ENCODE measurements at places on chromosomes 4 and X.

DNA sequence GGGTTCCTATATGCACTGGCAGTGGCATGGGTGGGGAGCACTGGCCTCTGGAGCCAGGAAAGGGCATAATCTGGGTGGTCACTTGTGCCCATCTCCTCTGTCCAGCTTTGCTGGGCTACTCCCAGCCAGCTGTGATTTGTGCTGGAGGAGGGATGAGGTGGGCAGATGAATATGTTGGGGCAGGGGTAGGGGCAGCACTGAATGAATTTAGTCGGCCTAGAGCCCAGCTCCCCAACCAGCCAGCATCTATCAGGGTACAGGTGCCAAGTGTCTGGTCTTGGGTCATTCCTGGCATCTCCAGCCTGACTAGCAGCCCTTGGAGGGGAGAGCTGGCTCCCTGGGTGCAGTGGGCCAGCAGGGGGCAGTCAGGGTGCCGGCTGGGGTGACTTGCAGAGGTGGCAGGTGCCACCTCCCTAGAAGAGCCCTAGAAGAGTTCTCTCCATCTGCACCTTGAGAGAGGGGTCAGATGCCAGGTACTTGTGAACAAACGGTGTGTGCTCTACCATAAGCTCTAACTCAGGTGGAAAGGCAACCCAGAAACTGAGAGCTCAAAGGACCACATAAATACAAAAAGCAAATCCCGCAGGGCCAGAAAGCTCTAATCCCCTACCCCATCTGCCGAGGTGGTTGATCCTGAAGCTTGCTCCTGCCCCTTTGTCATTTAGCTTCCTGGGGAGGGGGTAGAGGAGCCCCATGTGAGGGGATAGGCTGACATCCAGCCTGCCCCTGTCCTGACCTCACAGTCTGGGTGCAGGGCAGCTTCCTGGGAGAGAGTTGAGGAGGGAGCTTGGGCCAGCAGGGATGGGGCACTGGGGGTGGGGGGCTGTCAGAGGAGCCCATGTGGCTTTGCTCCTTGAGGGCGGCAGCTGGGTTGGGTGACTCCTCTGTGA lies 2.2 kb downstream of the SORCS2 start:
- DNase-seq = no peak

DNA sequence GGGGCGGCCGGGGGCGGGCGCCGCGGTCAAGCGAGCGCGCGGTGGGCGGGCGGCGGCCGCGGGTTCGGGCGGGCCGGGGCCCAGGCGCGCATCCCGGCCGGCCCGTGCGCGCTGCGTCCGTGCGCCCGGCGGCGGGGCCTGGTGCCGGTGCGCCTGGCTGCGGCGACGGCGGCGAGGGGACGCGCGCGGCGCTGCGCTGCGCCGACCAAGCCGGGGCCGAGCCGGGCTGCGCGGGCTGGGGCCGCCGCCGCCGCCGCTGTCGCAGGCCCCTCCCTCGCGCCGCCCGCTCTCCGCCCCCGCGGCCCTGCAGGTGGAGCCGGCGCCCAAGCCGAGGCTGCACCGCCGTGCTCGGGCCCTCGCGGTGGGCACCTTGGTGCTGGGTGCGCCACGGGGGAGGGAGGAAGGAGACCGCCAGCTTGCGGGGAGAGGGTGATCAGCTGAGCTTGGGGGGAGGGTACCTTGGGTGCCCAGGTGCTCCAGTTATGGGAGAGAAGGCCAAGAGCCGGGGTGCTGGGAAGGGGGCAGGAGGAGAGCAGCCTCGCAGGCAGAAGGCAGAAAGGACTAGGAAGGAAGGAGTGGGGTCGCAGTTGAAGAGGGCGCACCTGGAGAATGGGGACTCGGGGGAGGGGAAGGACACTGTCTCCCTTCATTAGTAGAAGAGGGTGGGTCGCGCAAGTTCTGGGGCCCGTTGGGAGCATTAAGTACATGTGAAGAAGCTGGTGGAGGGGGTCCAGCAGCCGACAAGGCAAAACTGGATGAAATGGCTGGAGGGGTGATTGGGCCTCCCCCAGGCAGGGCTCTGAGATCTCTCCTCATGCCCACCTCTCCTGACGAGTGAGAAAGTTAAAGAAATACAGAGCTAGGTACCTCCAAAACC lies at the start of gene PPP2R2C:
Gene PPP2R2C (minus strand): TSS at position 228 of the 877 bp plus-strand sequence. CDS start 385 bp downstream, outside the sequence.
- no peak for DNase-seq

- no peak for DNase-seq
These were observed 41.9 kb upstream of the TADA2B start for GRCh38 chr4:7001271-7001670.

DNA sequence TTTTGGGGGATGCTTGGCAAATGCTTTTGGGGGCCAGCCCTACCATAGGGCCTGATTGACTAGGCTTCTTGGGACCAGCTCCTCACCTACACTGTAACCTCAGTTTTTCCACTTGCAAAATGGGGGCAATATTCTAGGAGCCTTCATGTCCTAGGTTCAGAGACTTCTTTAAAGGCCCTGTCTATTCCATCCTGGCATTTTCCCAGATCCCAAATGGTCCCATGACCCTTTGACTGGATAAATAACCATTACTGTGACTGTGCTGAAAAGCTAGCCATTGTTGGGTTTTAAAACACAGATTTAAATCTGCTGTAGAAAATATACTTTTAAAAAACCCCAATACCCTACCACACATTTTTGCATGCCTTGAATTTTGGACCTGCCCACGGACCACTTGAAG lies 149.8 kb downstream of the EFNB1 start:
- no peak for DNase-seq

GRCh38 chr4:183181081-183181480 lies 82.0 kb downstream of the WWC2 start:
- no peak for DNase-seq

- DNase-seq = no peak
These were observed 200.0 kb upstream of the PSAPL1 start for GRCh38 chr4:7634661-7635251.

DNA sequence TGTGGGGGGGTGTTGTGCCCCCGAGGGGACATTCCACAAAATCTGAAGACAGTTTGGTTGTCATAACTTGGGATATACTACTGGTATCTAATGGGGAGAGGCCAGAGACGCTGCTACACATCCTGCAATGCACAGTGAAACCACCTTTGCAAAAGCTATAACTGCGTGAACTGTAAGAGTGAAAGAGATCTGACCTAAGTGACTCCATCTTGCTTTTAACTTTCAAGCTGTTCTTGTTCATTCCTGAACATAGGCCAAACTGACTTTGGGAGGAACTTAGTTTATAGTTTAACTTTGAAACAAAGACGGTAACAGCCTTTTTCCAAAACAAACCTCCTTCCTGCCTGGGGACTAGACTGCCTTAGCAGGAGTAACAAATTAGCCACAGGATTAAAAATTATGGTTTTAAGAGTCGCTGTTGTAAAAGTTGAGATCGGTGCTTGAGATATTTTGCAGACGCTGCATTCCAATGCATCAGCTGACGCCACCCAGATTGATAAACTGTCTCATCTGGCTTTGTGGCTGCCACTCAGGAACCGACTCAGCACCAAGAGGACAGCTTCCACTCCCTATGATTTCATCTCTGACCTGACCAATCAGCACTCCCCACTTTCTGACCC lies 70.9 kb downstream of the ATXN3L start:
- DNase-seq = no peak

- no peak for DNase-seq
These were observed 188.0 kb downstream of the STIM2 start for GRCh38 chr4:27048429-27049238.

DNA sequence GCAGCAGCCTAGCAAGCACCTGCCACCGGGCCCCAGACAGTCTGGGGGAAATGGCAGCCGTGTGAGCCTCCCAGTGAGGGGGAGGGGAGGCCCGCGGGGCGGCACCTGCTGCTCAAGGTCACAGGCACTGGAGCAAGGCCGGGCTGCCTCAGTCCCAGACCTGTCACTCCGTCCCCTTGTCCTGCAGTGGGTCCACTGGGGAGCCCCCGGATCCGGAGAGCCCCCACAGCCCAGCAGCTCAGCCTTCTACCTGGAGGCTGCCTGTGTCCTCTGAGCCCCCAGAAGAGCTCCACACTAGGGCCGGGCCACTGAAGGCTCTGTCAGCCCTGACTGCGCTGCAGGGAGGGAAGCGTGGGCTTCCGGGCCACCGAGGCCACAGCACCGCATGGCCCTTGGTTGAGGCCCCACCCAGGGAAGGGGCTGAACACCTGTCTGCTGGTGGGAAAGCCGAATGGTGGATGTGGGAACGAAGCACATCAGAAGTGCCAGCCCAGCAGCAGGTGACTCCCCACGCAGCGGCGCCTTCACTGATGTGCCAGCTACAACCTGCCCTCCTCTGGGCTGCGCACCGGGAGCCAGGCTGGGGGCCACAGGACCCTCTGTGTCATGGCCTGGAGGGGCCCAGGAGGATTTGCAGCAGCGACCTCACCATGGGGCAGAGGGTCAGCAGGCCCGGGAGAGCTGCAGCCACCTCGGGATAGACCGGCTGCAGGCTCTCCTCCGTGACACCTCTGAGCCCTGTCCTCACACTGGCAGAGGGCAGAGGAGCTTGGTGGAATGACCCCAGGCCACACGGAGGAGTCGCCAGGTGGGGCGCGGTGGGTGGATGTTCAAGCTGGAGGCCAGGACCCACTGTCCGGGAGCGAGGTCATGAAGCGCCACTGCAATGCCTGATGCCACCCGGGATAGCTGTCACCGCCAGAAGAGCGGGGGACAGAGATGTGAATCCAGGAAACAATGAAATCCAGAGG lies 35.0 kb upstream of the MXD4 start:
- DNase-seq = no peak

- no peak for DNase-seq
These were observed 276.9 kb downstream of the PTTG2 start for GRCh38 chr4:38237139-38237538.

- DNase-seq = no peak
These were observed 152.9 kb downstream of the STPG2 start for GRCh38 chr4:97990409-97990808.

DNA sequence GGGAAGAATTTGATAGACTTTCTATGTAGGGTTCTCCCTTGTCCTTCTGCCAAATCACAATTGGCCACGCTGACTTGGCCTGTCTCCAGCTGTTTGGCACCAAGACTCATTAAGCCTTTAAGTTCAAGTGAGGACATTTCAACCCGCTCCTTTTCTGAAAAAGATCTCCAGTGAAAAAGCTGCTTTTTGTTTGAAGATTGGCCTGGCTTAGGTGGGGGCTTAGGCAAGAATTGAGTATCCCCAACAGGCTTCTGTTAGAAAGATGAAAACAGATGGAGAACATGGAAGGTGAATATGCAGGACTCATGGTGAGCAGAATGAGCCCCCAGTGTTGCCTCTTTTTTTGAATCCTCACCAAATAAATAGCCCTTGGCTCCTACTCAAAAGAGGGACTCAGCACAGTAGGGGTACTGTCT lies 28.5 kb upstream of the LIMCH1 start:
- no peak for DNase-seq

GRCh38 chr4:2583517-2583916 lies 47.1 kb downstream of the FAM193A start:
- no peak for DNase-seq

GRCh38 chr4:48706736-48707135 lies 73.3 kb downstream of the FRYL start:
- DNase-seq = no peak

- no peak for DNase-seq
These were observed 36.6 kb downstream of the TMEM156 start for GRCh38 chr4:38995660-38996005.

DNA sequence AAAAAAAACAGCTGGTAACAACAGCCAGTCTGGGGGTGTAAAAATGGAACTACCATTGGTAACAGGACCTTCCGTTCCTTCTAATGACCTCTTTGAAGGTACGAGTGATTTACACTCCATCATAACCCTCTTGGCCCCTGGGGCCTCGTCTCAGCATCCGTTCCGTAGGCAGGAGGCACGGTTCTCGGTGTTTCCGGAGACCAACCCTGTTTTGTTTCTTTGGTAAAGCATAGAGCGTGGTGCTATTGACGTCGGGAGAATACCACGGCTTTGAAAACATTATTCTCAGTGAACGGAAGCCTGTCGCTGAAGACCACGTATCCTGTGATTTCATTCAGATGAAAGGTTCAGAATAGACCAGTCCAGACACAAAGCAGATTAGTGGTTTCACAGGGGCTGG lies 198.9 kb downstream of the ASMT start:
- no peak for DNase-seq

GRCh38 chrX:47232803-47233332 lies at the start of gene USP11:
Gene USP11, plus strand, starts transcription at chrX:47233009. Its CDS starts 35 bp downstream, at chrX:47233044.
- DNase-seq = peak; percentile 24

- no peak for DNase-seq
These were observed 177.6 kb upstream of the GLRA2 start for GRCh38 chrX:14351611-14352303.

GRCh38 chrX:69618803-69619202 lies 2.9 kb downstream of the EDA start:
- no peak for DNase-seq

DNA sequence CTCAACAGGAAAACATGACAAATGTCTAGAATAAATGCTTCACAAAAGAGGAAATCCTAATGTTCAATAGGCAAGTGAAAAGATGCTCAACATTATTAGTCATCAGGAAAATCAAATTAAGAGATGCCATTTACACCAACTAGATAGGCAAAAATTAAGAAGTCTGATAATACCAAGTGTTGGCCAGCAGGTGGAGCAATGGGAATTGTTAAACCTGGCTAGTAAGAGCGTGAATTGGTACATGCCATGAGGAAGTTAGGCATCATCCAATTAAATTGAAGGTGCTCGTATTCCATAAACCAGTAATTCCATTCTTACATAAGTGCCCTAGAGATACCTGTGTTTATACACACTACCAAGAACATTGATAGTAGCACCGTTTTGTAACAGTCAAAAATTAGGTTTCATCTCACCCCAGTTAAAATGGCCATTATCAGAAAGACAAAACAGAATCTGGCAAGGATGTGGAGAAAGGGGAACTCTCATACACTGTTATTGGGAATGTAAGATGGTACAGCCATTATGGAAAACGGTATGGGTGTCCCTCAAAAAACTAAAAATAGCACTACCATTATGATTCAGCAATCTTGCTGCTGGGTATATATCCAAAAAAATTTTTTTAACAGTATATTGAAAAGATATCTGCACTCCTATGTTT lies 14.0 kb upstream of the ZCCHC18 start:
- DNase-seq = peak; percentile 38

GRCh38 chrX:28756647-28757046 lies 169.4 kb downstream of the IL1RAPL1 start:
- no peak for DNase-seq

- no peak for DNase-seq
These were observed 869 bp upstream of the GRXCR1 start for GRCh38 chr4:42891644-42892043.

DNA sequence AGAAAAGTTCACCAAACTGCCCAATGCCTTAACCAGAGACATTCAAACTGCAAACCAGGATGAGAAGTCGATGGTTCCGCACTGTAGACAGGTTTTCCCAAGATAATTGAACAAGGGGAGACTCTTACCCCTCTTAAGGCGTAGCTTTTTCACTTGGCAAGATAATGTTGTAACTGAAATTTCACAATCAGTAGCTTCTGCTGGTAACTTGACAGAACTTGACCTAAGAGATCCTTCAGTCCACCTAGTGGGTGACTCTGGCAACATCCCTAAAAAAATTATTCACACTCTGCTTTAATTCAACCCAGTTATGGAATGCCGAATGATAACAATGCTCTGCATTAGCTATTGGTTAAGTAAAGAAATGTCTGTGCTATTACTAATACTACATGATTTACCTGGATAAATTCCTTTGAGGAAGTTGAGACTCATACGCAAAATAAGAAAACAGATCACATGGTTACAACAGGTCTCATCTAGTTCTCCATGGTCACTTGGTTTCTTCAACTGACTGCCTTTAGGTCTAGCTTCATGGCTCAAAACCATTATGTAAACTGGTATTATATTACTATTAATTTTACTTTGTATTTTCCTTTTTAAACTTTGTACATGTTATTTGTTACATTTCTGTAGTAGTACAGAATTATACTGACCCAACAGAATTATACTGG lies 9.1 kb downstream of the ELF2 start:
- no peak for DNase-seq
